Gastrocnemius medialis (tissue), 4 donors: ENCODE measurements at places on chromosomes 16 and 17. TPM values are rescaled to one million over a fixed set of nuclear protein-coding genes. Genes with fewer than 3 reads are reported as not detected.

The MYOCD gene
- total RNA-seq = 0.46 TPM

DNA sequence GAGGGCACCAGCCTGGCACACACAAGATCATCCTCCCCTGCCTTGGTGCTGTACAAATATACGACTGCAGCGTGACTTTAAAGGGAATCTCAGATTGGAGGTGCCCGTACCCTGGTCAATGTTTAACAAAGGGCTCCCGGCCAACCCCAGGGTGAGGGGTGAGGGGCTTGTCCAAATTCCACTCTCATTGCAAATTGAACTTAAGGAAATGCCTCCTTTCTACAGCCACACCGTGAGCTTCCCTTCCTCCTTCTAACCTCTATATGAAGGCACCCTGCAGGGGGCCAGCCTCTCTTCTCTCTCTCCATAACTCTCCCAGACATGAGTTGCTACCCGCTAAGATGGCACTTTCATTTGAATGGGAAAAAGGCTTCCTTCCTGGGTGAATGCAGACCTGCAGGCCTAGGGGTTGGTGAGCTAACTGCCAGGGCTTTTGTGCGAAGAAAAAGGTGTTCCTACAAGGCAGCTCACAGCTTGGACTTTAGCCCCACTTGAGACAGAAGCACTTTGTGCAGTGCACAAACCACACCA lies 76.6 kb downstream of the IRF8 start:
- no peaks in the 10 kb centered on the region for H3K27me3 ChIP-seq
- no peak for DNase-seq
- no peaks in the 10 kb centered on the region for H3K36me3 ChIP-seq

The VEZF1 gene
- total RNA-seq = 102 TPM

DNA sequence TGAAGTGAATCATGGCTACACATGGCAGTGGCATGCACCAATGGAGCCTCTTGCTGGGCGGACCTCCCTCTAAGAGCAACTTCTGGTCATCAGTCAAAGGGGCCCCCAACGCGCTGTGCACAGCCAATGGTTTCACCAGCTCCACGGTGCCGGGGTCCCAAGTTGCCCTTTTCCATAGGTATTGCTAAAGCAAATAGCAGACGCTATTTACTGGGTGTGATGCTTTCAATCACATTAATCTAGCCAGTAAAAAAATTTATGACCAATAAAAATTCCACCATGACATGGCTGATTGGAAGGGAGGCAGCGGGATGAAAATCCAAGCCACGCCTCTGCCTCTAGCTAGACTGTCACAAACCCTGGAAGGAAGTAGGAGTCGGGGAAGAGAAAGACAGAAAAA lies 680.3 kb upstream of the SOX9 start:
- no peak overlapping the region for H3K27ac ChIP-seq
- H3K4me1 ChIP-seq = no peaks in the 10 kb centered on the region
- no peaks in the 10 kb centered on the region for H3K36me3 ChIP-seq
- no peak for DNase-seq
- no peaks in the 10 kb centered on the region for H3K27me3 ChIP-seq
- no peak overlapping the region for H3K4me3 ChIP-seq

The PLLP gene
- total RNA-seq = 6.2 TPM

DNA sequence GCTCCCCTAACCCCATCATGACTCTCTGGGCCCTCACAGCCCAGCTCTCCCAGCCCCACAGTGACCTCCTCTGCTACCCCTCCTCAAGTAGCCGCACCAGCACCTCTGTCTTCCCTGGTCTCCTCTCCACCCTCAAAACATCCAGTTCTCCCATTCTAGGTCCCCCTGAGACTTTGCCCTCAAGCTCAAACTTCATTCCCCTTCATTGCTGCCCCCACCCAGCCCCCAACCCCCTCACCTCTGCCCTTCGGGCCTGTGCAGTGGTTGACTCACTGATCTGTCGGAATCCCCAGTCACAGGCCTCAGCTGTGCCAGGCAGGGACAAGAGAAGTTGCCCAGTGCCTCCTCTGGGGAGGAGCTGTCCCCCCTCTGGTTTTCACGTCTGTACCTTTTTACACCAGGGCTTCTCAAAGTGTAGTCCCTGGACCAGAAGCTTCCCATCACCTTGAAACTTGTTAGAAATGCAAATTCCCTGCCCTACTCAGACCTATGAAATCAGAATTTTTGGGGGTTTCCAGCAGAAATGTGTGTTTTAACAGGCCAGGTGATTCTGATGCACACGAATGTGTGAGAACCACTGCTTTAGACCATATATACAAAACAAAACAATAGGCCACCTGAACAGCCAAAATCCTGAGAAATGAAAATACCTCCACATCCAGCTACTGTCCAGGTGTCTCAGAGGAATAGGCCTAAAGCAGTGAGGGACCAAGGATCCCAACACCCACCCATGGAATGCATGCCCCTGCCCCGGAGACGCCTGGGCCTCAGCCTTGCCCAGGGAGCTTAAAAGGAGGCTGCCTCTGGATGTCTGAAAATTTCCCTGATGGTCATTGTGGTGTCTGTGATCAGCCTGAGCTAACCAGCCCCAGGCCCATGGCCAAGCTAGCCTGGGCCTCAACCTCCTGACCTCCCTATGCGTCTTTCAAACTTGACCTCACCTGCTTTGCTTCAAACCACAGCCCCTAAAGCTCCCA lies 853 bp upstream of the DOK4 start:
- H3K4me3 ChIP-seq = peak overlapping the region; percentile 61
- H3K27ac ChIP-seq = peak overlapping the region; percentile 21
- H3K27me3 ChIP-seq = no peaks in the 10 kb centered on the region
- H3K4me1 ChIP-seq = peaks cover 5% of the 10 kb centered on the region
- H3K36me3 ChIP-seq = no peaks in the 10 kb centered on the region

- H3K4me3 ChIP-seq = no peak overlapping the region
- H3K27ac ChIP-seq = no peak overlapping the region
- no peak for DNase-seq
Observed at GRCh38 chr16:10684511-10685151, 10.1 kb downstream of the TEKT5 start.
